ENCODE measurements at places on chromosomes 2 and 18.

DNA sequence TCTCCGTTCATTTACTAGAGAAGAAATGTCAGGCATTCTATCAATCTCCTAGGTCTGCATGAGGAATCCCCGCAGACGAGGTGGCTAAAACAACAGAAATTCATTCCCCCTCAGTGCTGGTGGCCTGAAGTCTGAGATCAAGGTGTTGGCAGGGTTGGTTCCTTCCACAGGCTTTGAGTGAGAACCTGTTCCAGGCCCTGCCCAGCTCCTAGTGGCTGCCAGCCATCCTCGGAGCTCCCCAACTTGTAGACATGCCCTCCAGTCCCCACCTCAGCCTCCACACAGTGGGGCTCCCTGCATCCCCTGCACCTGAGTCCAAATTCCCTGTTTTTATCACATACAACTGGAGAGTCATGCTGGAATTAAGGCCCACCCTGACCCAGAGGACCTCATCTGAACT, 145.3 kb upstream of the ALKAL2 start:
- no peak for DNase-seq

DNA sequence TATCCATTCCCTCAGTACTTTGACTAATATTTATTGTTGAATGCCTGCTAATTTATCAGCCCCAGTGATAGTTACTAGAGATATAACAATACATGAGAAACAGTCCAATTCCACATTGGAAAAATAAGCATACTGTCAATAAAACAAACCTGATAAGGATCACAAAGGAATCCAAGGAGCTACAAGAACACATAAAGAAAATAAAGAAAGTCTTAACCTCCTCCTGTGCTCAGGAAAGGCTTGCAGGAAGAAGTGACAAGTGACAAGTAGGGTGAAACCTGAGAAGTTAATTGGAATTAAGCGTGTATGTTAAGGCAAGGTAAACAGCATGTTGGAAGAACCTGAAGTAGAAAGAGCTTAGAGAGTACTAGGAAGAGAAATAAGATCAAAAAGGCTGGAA, 20.3 kb upstream of the ASNSD1 start:
- DNase-seq, result no peak

DNA sequence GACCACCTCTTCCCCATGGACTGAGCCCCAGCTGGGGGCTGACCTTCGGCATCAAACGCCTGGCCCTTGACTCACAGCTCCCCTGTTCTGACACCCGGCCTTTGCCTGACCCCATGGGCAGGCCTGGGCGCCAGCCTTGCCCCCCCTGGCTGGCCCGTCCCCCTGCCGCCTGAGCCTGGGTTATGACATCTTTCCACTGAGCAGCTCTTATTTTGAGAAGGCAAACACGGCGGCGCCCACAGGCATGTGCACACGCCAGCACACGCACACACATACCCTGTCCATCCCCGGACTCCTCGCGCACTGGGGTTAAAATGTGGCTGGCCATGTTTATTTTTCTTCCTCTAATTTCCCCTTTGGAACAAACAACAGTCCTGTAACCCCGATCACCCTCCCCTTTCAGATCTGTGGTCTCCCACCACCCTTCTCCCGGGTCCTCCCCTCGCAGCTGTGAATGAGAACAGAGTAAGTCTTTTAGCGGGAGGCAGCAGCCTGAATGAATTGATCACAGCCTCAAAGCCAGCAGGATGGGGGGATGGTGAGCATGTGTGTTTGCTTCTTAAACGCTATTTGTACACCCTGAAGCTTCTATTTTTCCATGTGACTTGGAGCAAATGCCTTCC, 11.8 kb upstream of the ATOH8 start:
- DNase-seq, result peak; percentile 77

- DNase-seq, result no peak
These were observed 226.4 kb upstream of the CXCR4 start for GRCh38 chr2:136344339-136344738.

GRCh38 chr18:49685231-49685942, 123.5 kb downstream of the LIPG start:
- DNase-seq, result no peak

- DNase-seq, result no peak
These were observed 3.4 kb downstream of the FANCL start for GRCh38 chr2:58237741-58238140.

- no peak for DNase-seq
These were observed 382.0 kb downstream of the RAD51AP2 start for GRCh38 chr2:17136231-17136630.

Data from substantia nigra (tissue), 51 donors.